Osteoblast (primary cell): ENCODE measurements at places on chromosomes 3 and 15. TPM values are rescaled to one million over a fixed set of nuclear protein-coding genes. Genes with fewer than 3 reads are reported as not detected.

Gene CFAP91
- total RNA-seq, result 0.36 and 0.59 TPM in 2 replicates

Gene ZNF502
- 4.0 and 4.7 TPM in 2 replicates for total RNA-seq

DNA sequence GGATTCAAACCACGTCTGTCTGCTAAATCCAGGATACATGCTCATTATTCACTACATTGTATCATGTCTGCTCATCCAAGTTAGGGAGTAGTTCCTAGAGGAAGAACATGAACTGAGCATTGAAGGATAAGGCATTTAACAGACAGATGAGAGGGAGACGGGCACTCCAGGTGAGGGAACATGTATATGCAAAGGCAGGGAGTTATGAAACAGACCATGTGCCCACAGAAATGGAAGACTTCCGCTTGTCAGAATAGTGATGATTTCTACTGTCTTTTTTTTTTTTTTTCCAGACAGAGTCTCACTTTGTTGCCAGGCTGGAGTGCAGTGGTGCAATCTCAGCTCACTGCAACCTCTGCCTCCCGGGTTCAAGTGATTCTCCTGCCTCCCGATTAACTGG lies 5.0 kb upstream of the NDUFAF1 start:
- H3K27me3 ChIP-seq, result no peaks in the 10 kb centered on the region
- H3K36me3 ChIP-seq, result no peaks in the 10 kb centered on the region
- H3K4me1 ChIP-seq, result peaks cover 4% of the 10 kb centered on the region

GRCh38 chr3:12371525-12372140 lies 82.8 kb downstream of the PPARG start:
- DNase-seq, result peak; percentile 45
- no peaks in the 10 kb centered on the region for H3K36me3 ChIP-seq
- H3K27me3 ChIP-seq, result no peaks in the 10 kb centered on the region
- H3K4me3 ChIP-seq, result no peak overlapping the region
- peaks cover 12% of the 10 kb centered on the region for H3K4me1 ChIP-seq

Gene ZNF501
- 6.5 and 7.2 TPM in 2 replicates for total RNA-seq

GRCh38 chr3:16896094-16896627 lies 11.4 kb downstream of the PLCL2 start:
- no peaks in the 10 kb centered on the region for H3K36me3 ChIP-seq
- DNase-seq, result no peak
- no peak overlapping the region for H3K27ac ChIP-seq
- no peak overlapping the region for H3K4me3 ChIP-seq
- no peaks in the 10 kb centered on the region for H3K27me3 ChIP-seq

Gene LRTM1
- not detected in 2 replicates for total RNA-seq

DNA sequence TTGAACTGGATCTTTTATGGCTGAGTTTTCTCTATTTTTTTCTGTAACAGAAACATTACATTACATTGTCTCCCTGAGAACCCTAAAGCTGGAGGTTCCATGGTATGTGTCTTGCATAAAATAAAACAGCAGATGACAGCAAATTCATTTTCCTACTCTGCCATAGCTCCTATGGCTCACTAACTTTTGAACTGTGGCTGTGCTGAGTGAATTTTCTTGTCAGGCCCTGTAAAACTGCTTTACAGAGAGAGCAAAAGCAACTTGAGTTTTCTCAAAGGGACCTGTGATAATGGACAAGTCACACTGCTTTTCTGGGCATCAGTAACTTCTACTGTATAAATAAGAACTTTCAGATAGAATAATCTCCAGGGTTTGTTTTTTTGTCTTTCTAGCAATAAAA lies 129.9 kb upstream of the TSC22D2 start:
- no peak for DNase-seq
- H3K27me3 ChIP-seq, result no peaks in the 10 kb centered on the region
- H3K27ac ChIP-seq, result no peak overlapping the region
- H3K4me3 ChIP-seq, result no peak overlapping the region

Gene MME
- total RNA-seq, result 102 and 261 TPM in 2 replicates

GRCh38 chr3:99925584-99926230 lies 108.0 kb downstream of the CMSS1 start:
- peaks cover 30% of the 10 kb centered on the region for H3K4me1 ChIP-seq
- no peak overlapping the region for H3K27ac ChIP-seq
- H3K36me3 ChIP-seq, result no peaks in the 10 kb centered on the region

DNA sequence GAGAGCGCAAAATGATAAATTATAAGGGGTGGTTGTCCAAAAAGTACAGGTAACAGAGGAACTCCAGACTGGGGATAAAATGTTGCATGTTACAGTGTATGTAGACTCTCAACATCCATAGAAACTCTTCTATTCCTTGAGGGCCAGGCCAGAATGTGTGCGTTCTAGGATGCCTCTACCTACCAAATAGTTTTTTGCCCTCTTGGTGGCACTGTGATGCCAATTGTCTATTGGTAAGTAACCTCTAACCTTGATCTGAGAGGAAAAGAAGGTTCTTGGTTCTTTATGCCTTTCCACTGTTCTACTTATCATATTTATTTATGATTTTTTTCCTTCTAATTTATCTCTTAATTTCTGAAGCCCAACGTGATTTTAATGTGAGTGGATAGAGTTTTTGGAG lies 424.6 kb downstream of the GRM7 start:
- no peaks in the 10 kb centered on the region for H3K4me1 ChIP-seq
- no peak overlapping the region for H3K4me3 ChIP-seq
- DNase-seq, result no peak

GRCh38 chr3:152402695-152403451 lies 134.1 kb downstream of the MBNL1 start:
- H3K27ac ChIP-seq, result peak overlapping the region; percentile 41
- H3K4me3 ChIP-seq, result no peak overlapping the region
- DNase-seq, result no peak
- H3K36me3 ChIP-seq, result no peaks in the 10 kb centered on the region
- H3K27me3 ChIP-seq, result no peaks in the 10 kb centered on the region
- peaks cover 71% of the 10 kb centered on the region for H3K4me1 ChIP-seq

- H3K27ac ChIP-seq, result peak overlapping the region; percentile 59
- peaks cover 2% of the 10 kb centered on the region for H3K27me3 ChIP-seq
- H3K36me3 ChIP-seq, result no peaks in the 10 kb centered on the region
- peak; percentile 60 for DNase-seq
- peaks cover 22% of the 10 kb centered on the region for H3K4me1 ChIP-seq
Observed at GRCh38 chr15:99441871-99442251, 123.9 kb upstream of the MEF2A start.

Gene MYO1E
- 220 and 336 TPM in 2 replicates for total RNA-seq

Gene PCCB
- 53.9 and 58.9 TPM in 2 replicates for total RNA-seq

DNA sequence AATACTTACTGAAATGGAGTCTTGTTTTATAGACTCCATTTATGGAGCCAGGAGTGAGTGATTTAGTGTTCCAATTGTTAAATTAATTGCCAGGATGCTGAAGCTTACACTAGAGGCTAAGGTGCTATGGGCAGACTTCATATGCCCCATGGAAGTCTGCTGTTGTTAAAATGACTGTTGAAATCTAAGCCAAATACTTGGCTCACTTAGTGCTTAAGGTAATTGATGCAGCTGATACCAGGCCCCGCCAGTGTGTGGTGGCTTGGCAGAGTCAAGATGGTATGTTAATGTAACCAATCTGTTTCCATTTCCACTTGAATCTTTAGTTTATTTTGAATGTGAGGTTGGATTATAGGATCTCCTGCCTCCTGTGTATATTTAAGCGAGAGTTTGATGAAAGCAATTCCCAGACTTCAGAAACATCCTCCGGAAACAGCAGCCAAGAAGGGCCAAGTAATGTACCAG lies 187.1 kb downstream of the ITPR1 start:
- H3K27me3 ChIP-seq, result no peaks in the 10 kb centered on the region
- no peak overlapping the region for H3K4me3 ChIP-seq
- no peak for DNase-seq
- H3K36me3 ChIP-seq, result no peaks in the 10 kb centered on the region
- H3K4me1 ChIP-seq, result peaks cover 7% of the 10 kb centered on the region

Gene CLDN18
- not detected in 2 replicates for total RNA-seq

GRCh38 chr3:142366434-142366833 lies 81.4 kb downstream of the XRN1 start:
- no peak overlapping the region for H3K4me3 ChIP-seq
- H3K27ac ChIP-seq, result no peak overlapping the region
- H3K4me1 ChIP-seq, result no peaks in the 10 kb centered on the region
- peaks cover 4% of the 10 kb centered on the region for H3K36me3 ChIP-seq

DNA sequence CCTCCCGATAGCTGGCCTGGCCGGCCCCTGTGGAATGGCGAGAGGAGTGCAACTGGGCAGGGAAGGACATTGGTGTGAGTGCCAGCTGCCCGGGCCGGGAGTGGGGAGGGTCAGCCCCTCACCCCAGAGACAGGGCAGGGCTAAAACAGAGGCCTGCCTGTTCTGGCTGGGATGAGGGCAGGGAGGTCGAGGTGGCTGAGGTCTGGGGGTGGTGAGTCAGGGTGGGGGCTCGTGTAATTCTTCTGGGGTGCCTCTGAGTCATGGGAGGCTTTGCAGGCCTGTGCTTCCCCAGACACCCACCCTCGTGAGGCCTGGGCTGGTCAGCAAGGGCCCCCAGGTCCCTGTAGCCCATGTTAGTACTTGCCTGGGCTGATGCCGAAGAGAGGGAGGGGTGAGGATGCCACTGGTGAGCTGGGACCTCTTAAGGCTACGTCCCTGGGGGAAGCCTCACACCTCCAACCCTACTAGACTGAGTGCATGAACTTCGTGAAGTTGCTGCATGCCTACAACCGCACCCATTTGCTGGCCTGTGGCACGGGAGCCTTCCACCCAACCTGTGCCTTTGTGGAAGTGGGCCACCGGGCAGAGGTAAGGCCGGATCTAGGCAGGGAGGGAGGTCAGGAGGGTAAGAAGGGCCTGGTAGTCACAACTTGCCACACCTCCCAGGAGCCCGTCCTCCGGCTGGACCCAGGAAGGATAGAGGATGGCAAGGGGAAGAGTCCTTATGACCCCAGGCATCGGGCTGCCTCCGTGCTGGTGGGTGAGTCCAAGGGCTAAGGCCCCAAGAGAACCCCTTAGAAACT lies 1.7 kb downstream of the SEMA3B start:
- no peak for DNase-seq
- peaks cover 32% of the 10 kb centered on the region for H3K4me1 ChIP-seq
- H3K4me3 ChIP-seq, result peak overlapping the region; percentile 59
- peak overlapping the region; percentile 10 for H3K27ac ChIP-seq
- no peaks in the 10 kb centered on the region for H3K36me3 ChIP-seq
- H3K27me3 ChIP-seq, result no peaks in the 10 kb centered on the region

DNA sequence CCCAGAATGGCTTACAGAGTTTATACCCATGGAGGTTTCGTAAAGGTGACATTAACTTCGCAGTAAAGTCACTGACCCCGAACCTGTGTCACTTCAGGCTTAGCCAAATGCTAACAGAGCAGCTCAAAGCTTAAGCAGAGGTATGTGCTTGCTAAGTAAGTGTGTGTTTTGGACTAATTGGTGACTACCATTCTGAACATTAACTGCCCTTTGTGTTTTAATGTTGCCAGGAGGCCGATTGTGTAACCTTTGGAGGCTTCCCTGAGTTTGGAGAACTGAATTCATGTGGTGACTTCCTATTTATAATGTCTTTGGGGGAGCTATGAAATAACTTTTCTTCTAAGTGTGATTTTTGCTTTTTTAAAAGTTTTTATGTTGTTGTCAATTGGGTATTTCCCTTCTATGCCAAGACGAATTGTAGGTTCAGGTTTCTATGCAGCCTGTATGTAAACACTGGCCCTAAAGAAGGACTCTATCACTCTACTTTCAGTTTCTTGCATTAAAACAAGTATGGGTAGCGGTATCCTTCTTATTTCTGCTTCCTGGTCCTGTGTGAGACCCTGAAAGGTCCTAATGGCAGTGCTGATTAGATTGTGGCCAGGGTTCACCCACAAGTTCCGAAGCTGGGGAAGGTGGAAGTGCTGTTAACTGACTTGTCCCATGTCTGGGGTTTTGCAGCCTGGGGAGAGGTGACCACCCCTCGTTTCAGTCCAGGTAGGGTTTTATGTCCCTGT lies 86.3 kb downstream of the IGF1R start:
- no peak overlapping the region for H3K27ac ChIP-seq
- peak overlapping the region; percentile 2 for H3K4me3 ChIP-seq
- peaks cover 9% of the 10 kb centered on the region for H3K4me1 ChIP-seq
- DNase-seq, result peak; percentile 51

DNA sequence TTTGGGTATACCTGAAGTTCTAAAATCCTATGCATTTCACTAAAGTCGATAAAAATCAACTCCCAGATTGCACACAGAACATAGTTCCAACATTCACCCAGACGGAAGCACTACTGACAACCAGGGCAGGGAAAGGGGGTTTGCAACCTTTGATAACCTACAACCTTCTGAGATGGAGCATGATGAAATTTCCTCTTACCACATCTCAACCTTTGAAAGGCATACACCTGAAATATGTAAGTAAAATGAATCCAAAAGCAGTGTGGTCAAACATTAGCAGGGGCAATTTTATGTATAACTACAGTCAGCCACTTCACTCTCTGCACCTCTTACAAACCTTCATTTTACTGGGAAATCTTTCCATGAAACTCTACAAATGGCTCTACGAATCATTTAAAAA lies 184.1 kb downstream of the FOXP1 start:
- H3K4me1 ChIP-seq, result peaks cover 29% of the 10 kb centered on the region
- DNase-seq, result no peak
- no peaks in the 10 kb centered on the region for H3K36me3 ChIP-seq
- no peak overlapping the region for H3K27ac ChIP-seq

Gene PLSCR2
- total RNA-seq, result not detected in 2 replicates

- DNase-seq, result no peak
- no peak overlapping the region for H3K4me3 ChIP-seq
- no peaks in the 10 kb centered on the region for H3K36me3 ChIP-seq
- H3K27ac ChIP-seq, result no peak overlapping the region
- no peaks in the 10 kb centered on the region for H3K27me3 ChIP-seq
Observed at GRCh38 chr15:61307474-61307873, 78.4 kb upstream of the RORA start.

DNA sequence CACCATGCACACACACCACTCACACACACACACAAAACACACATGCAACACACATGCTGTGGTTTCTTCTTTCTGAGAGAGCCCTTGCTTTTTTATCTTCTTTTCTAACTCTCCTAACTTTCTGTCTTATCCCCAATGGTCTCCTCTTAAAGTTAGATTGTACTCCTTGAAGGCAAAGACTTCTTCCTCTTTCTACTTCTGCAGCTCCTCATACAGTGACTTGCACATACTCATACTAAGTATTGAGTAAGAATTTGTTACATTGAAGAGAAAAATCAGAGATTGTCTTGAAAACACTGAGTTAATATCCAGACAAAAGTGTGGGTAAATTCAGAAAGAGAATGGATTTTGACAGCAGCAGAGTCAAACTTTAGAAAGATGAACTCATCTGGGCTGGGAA lies 64.4 kb downstream of the GTPBP8 start:
- H3K4me1 ChIP-seq, result peaks cover 18% of the 10 kb centered on the region
- H3K27me3 ChIP-seq, result peaks cover 4% of the 10 kb centered on the region
- no peak overlapping the region for H3K4me3 ChIP-seq

- H3K4me3 ChIP-seq, result no peak overlapping the region
- DNase-seq, result no peak
- H3K27me3 ChIP-seq, result no peaks in the 10 kb centered on the region
- H3K36me3 ChIP-seq, result no peaks in the 10 kb centered on the region
Observed at GRCh38 chr3:12336099-12336498, 47.2 kb downstream of the PPARG start.

Gene DNAJC13
- 94.0 and 116 TPM in 2 replicates for total RNA-seq

DNA sequence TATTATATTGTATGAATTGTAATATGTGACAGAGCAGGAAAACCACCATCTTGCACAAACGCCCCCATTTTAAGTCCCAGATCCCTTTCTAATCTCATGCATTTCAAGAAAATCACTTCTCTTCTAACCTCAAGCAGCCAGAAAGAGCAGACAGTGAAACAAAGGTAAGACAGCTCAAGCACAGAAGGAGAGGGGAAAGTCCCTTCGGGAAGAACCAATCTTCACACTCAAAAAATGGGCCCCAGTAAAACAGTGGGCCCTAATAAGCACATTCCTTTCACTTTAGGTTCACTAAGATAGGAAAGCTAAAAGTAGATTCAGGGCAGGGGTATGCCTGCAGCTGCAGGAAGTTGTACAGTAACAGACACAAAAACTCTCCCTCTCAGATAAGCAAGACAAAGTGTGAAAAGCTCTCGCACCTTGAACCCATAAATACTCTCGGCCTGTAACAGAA lies 1268.7 kb downstream of the SI start:
- no peaks in the 10 kb centered on the region for H3K27me3 ChIP-seq
- no peak overlapping the region for H3K27ac ChIP-seq
- no peak for DNase-seq
- no peaks in the 10 kb centered on the region for H3K36me3 ChIP-seq
- H3K4me1 ChIP-seq, result no peaks in the 10 kb centered on the region
